ENCODE measurements at places on chromosomes 1 and 21. TPM values are rescaled to one million over a fixed set of nuclear protein-coding genes. Genes with fewer than 3 reads are reported as not detected.

- DNase-seq, result no peak
These were observed 34.0 kb downstream of the ATP5PF start for GRCh38 chr21:25700741-25701140.

DNA sequence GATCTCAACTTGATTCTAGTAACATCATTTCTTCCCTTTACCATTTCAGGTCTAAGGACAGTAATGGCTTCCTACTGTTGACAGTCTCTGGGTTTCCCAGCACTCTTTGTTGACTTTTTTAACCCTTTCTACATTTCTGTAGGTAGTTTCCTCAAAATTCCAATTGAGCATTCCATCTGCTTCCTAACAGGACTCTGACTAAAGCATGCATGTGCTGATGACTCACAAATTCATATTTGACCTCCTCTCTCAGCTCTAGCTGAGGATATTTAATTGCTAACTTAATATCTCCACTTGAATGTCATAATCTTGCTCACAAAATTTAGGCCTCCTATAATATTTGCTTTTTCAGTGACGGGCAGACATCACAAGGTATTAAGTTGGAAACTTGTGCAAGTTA is 93.3 kb upstream of the ZNHIT6 start:
- no peak for DNase-seq

Gene CAMK1G
- 3.8 TPM for total RNA-seq

DNA sequence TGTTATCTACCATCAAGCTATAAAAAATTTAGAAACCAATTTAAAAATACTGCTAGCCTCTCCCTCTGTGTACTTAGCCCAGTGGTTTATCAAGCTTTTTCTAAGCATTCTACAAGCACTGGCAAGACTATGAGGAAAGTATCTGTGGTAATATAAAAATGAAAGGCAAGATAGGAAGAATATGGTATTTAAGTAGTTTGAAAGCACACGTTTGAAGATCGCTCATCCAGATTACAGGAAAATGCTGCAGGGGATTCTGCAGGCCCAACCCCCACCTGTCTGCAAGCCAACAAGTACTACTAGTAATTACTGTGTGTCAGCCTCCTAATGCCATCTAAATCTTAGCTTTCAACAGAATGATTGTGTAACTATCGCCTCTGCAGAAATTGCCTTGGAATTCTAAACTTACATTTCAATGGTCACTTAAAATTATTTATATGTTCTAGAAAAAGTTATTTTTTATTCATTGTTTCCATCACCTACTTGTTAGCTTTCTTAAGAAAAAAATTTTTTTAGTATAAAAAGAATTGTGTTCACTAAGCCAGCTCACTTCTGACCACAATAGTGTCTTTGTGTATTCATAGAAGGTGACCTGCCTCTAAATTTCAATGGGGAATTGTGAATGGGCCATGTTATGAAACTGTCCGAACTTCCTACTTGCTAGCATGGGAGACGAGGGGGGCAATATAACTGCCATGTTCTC is 8.5 kb downstream of the ERRFI1 start:
- DNase-seq, result no peak

Gene CELA2B
- total RNA-seq, result not detected

DNA sequence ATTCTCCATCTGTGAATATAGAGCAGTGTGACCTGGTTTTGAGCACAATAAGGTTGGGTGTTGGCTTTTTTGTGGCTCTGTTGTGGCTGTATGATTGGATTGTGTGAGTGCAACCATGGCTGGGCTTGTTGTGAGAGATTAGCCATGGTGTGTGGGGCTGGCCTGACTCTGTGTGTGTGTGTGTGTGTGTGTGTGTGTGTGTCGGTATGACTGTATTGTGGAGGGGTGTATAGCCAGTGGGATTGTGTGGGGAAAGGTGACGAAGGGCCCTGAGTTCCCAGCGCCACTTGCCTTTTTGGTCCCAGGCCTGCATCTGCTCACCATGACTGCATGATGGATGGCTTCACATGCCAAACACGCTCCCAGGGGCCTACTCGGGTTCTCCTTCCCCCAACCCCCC is 5.9 kb upstream of the SLC6A9 start:
- no peak for DNase-seq

- DNase-seq, result no peak
These were observed 319.7 kb downstream of the MATN1 start for GRCh38 chr1:30403726-30404125.

Gene PTAFR
- 0.18 TPM for total RNA-seq

Gene SLC45A3
- 7.0 TPM for total RNA-seq

- peak; percentile 78 for DNase-seq
These were observed 27.6 kb upstream of the ZNF697 start for GRCh38 chr1:119675349-119676345.

Gene SLAMF8
- not detected for total RNA-seq

- no peak for DNase-seq
These were observed 103.4 kb downstream of the ZBTB18 start for GRCh38 chr1:244154508-244154871.

GRCh38 chr1:247366926-247367645 is 35.4 kb upstream of the ZNF496 start:
- no peak for DNase-seq

DNA sequence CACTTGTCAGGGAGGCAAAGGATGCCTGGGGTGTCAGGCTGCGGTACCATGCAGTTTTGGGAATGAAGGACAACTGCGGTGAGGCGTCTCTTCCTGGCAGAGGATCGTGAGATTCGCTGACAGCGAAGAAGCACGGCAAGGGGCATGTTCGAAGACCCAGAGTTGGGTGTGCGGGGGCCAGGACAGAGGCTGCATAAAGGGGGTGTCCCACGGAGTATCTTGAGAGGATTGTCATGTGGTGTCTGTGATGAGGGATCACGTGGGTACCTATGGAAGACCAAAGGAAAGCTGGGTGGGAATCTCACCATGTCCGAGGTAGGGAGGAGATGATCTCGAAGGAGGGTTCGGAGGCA is 372 bp downstream of the SLC25A44 start:
- DNase-seq, result no peak

Gene ACKR1
- total RNA-seq, result 0.53 TPM

- DNase-seq, result no peak
These were observed 314.1 kb downstream of the DISC1 start for GRCh38 chr1:231940701-231941100.

Gene FBXO44
- 33.1 TPM for total RNA-seq

DNA sequence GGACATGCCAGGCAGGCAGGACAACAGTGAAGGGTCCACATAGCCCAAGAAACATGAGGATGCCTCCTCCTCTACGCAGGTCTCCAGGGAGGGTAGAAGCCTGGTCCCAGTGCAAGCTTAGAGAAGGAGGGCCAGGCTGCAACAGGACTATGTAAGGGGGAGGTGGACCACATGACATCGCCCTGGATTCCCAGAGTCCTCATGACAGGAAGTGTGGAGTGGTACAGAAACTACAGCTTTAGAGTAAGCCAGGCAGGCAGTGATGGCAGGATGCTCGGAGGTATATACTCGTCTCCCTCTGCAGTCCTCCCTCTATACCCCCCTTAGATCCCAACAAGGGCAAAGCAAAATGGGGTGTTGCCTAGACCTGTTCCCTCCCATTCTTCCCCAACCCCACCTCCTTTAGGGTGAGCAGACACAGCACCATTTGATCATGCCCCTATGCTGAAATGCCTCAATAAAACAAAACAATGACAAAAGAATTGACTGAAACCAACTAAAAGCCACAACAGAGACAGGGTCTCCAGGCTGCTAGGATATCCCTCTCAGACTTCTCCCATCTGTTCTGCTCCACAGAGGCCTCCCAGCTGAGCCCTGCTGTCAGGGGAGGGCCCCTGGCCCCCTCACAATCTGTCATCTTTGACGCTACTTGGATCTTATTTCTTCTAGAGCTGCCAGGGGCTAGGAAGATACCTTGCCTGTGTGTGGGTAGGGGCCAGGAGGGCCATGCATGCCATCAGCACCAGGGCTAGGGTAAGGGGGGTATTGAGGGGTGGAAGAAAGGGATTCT is 13.1 kb downstream of the FAM78B start:
- no peak for DNase-seq

DNA sequence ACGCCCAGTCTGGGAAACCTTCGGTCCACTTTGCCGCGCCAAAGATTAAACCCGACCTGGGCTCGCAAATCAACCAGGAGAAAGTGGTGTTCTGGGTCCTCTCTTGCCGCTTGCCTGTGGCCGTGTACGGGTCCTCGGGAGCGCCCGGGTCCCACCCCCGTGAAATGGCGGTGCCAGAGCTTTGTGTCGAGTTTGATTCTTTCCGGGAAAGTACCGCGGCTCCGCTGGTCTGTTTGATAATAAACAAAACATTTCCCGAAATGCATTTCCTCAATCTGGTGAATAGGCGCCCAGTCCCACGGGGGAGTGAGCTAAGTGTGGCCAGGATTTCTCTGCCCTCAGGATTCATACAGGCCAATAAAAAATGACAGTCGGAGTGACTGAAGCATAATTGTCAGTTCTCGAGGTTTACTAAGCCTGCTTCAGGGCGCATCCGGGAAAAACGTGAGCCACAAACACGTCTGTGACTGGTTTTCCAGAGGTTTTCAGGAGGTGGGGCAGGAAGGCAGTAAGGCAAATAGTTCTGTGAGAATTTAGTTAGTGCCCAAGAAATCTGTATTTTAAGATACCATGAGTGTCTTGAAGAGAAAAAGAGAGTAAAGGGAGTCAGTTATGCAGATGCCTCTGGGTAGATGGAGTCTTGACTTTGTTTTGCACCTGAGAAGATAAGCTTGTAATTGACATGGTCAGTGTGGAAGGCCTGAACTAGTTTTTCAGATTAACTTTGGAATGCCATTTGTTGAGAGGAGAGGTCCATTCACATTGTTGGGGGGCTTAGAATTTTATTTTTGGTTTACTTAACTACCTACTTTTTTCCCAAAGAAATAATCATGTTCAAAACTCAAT is 675 bp downstream of the IFNAR1 start:
- DNase-seq, result peak; percentile 27

Gene DNAJC28
- total RNA-seq, result 3.1 TPM

- no peak for DNase-seq
These were observed 526.9 kb downstream of the NPHP4 start for GRCh38 chr1:5465281-5465711.

- DNase-seq, result no peak
These were observed 5.5 kb downstream of the TSEN15 start for GRCh38 chr1:184056921-184057555.

Gene C1orf185
- total RNA-seq, result not detected

GRCh38 chr1:86596224-86596623 is 49.3 kb downstream of the CLCA4 start:
- no peak for DNase-seq

- DNase-seq, result no peak
These were observed 188.7 kb downstream of the CHRM3 start for GRCh38 chr1:239575113-239575512.

- DNase-seq, result no peak
These were observed 235.2 kb downstream of the TRABD2B start for GRCh38 chr1:47761974-47762373.

- no peak for DNase-seq
These were observed 330.4 kb upstream of the BRINP3 start for GRCh38 chr1:190808035-190808434.

DNA sequence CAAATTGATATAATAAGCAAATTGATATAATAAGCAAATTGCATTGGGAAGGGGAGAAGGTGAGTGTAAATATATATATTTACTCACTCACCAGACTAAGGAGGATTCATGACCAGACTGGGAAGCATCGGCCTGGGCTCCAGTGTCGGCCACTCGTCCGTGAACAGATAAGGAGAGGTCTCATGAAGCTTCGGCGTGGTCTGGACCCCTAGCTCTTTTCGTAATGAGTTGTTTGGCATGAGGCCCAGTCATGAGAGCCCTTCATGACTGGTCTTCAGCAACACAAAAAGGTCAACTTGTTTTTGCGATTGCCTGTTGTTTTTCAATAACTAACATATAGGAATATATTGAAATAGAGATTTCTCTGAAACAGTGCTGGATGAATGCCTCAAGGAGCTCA is 222.9 kb upstream of the KCNK2 start:
- DNase-seq, result no peak

GRCh38 chr1:84078108-84078841 is 65.8 kb upstream of the PRKACB start:
- DNase-seq, result peak; percentile 22

Gene PCSK9
- 1.6 TPM for total RNA-seq

DNA sequence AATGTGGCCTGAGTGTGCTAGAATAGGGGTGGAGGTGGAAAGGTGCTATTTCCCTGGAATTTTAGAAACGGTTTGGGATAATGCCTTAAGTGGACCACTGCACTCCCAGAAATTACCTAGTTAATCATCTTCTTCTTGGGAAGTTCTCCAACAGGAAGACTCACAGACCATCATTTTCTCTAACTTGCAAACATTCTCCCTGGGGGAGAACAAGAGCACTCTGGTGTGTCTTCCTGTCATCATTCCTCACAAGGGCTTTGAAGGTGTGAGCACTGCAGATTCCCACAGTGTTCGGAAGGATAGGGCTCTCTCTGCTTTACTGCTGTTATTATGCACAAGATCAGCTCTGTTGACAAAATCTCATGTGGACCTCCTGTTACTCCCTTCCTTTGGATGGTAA is 54.9 kb upstream of the TSPAN2 start:
- DNase-seq, result no peak

DNA sequence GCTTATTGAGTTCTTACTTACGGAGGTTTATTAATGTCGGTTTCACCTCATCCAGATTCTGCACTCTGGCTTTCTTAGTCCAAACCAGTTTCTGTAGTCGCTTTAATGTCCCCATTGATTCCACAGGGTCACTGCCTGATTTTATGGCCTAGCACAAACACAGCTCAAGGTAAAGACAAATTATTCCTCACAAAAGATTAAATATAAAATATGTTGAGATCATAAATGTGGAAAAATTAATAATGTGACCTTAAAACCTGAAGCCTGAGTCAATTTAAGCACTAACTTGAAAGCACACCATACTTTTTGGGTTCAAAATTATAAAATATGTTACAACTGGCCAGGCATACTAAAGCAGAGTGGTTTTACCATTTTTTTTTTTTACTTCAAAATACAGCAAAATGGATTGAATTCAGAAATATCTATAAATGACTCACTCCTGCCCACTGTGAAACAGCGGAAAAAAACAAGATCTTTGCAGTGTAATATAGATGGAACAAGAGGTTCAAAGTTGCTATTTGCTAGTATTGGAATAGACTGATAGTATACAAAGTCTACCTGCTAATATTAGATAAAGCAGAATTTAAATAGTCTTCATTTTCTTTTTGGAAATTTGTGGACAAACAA is 37.6 kb upstream of the SAMSN1 start:
- no peak for DNase-seq

- no peak for DNase-seq
These were observed 236.4 kb downstream of the SPATA17 start for GRCh38 chr1:217867446-217867995.

Gene WRAP73
- 20.8 TPM for total RNA-seq

- DNase-seq, result no peak
These were observed 391.6 kb downstream of the PBX1 start for GRCh38 chr1:164950541-164950986.

GRCh38 chr1:117697220-117697781 is 91.5 kb downstream of the TENT5C start:
- DNase-seq, result no peak

DNA sequence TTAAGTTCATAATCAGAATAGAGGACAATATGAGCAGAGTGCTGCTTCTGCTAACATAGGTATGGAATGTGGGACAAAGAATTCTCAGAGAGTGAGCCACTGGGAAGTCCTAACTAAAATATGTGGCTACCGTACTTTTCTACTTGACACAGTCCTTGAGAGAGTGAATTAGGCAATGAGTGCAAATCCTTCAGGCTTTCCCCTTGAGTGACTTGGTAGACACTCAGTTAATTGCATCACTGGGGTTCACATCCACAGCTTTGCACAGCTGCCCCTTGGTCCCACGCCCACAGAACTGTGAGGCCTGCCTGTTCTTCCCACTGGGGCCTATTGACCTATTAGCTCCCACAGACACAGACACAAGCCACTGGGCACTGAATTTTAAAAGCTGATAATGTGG is 40.5 kb upstream of the PAXBP1 start:
- DNase-seq, result no peak

- DNase-seq, result no peak
These were observed 13.0 kb downstream of the FMN2 start for GRCh38 chr1:240104672-240105071.

Data from mesothelial cell of epicardium (in vitro differentiated cells).